ENCODE measurements at places on chromosomes 5 and 9.
A peak's percentile ranks its signal among the peaks of the same experiment; 100 is the strongest.

GRCh38 chr9:91428436-91428835 is 4.8 kb upstream of the NFIL3 start:
- no peak for DNase-seq

DNA sequence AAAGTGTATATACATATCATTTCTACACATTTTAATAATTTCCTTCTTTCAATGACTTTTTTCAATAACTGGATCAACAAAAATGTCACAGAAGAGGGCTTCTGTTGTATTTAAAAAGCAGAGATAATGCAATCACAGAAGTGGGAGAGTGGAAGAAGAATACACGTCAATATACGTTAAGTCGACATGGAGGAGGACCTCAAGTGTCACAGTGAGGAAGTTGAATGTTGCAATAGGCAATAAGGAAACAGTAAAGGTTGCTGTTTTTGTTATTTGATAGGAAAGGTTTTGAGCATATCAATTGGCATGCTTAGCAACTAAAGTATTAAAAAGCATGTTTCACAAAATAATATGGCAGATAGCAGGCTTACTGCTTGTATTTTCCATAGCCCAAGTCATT is 184.0 kb upstream of the NR4A3 start:
- DNase-seq: no peak

DNA sequence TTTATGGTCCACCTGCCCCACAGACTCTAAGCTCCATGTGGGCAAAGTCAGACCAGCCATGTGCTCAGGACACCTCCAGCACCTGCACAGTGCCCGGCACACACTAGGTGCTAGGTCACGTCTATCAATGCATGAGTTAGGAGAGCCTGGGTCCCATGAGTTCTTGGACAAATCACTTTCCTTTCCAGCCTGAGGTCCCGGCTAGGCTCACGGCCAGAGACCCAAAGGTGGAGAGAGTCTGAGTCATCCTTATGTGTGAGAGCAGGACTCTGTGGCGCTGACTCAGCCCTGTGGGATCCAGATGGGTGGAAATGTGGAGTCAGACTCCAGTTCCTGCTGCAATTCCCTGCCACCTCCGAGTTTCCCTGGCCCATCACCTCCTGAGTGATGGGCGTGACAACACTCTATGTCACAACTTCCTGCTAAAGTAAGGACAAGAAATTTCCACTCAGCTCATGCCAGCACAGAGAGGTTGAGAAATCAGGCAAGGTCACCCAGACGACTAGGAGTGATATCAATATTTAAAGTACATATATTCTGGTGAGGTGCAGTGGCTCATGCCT is 2.5 kb upstream of the ST6GALNAC4 start:
- DNase-seq: no peak

DNA sequence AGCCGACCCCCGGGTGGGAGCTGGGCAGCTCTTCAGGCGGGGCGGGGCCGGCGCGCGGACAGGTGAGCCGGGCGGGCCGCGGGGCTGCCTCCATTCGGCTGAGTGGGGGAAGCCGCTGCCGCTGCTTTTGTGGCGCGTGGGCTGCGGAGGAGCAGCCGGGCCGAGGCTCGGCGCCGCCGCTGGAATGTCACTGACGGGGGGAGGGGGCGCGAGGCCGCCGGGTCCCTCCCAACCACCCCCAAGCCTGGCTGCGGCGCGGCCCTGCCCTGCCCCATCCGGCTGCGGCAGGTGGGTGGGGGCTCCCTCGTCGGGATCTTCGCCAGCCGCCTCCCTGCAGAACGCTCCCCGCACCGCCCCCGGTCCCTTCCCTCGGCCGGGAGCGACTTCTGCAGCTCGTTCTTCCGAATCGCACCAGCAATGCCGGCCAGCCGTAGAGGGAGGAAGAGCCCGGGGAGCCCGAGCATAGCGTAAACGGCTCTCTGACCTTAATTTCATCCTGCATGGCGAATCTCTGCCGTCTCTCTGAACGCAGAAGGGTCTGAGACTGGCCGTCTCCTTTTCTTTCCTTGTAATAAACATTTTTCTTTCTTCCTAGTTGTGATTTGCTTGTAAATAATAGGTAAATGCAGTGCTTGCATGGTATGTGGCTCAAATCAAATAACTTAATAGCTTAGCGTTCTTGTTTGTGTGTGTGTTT is 505 bp downstream of the SPTAN1 start:
- DNase-seq: peak; percentile 63

- no peak for DNase-seq
Measured at GRCh38 chr5:109838157-109838556, 148.4 kb downstream of the MAN2A1 start.

- DNase-seq: no peak
Measured at GRCh38 chr5:87254035-87254434, 13.6 kb upstream of the RASA1 start.

DNA sequence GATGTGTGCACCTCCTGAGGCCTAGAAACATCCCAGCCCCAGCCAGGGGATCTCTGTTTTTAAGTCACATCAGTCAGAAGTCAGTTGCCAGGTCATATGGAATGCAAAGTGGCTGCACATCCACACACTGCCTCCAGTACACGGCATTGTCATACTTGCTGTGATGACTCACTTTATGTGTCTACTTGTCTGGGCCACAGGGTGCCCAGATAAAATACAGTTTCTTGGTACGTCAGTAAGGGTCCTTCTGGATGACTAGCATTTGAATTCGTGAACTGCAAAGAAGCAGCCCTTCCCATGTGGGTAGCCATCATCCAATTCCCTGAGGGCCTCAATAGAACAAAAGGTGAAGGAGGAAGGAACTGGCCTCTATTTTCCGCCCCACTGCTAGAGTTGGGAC is 27.7 kb downstream of the AUH start:
- no peak for DNase-seq

- no peak for DNase-seq
Measured at GRCh38 chr9:133253268-133253667, 21.7 kb downstream of the ABO start.

DNA sequence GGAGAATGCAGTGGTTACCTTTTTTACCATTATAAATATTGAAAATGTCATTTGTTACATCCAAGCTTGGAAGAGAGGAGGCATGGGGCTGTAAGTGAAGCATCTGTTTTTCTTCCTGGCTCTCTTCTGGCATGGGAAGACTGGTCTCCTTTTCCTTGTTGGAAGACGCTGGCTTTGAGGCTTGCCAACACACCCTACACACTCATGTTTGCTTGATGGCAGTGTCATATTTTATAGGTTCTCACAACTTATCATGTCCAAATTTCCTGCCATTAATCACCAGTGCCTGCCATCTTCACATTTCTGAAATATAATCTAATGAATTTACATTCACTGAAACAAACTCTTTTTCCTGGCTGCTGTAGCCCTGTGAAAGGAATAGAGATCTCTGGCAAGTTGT is 252.9 kb downstream of the MAN2A1 start:
- DNase-seq: no peak

DNA sequence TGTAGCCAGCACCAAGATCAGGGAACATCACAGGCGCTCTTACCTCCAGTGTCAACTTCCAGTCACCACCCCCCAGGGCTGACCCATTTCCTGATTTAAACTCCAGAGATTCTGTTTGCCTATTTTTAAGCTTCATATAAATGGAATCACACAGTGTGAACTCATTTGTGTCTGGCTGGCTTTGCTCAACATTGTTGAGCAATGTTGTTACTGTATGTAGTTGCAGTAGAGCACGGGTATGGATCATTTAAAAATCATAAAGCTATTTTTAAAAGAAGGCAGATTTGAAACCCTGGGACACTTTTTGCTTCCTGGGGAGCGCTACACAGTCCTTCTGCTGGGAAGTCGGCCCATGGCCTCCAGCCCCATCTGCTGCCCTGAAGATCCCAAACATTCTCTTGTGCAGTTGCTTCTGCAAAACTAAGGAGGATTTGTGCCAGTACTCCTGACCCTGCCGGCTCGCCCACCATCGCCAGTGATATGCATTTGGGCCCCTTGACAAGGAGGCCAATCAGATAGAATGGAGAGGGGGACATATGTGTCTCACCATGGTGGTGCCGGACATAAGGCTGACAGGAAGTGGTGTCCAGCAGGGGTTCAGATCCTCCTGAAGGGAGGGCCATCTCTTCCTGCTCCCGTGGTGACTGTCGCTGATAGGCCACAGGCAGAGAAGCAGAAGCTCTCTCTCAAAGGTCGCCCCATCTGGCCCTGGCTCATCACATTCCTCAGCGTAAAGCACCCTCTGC is 13.3 kb downstream of the DCANP1 start:
- DNase-seq: peak; percentile 90

DNA sequence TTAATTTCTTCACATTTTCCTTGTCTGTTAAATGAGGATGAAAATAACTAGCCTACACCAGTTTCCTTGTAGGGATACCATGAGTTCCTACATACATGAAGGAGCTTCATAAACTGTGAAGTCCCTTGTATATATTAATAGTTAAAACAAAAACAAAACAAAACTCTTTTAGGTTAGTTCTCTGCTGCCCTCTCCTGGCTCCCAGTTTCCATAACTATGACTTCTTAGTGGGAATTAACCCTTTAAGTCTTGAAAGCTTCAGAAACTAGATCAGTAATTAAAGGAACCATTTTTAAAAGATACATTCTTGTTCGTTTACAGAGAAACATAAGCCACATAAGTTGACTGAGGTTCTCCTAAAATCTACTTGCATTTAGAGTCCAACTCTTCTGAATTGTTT is 500.0 kb upstream of the C9orf72 start:
- DNase-seq: peak; percentile 56

GRCh38 chr5:147487031-147487750 is 22.7 kb downstream of the DPYSL3 start:
- DNase-seq: no peak

GRCh38 chr5:176899946-176900779 is 1.0 kb upstream of the HK3 start:
- no peak for DNase-seq

GRCh38 chr5:78755822-78756429 is 107.4 kb upstream of the LHFPL2 start:
- peak; percentile 41 for DNase-seq

GRCh38 chr9:134455934-134456755 is 129.9 kb downstream of the RXRA start:
- DNase-seq: no peak

- DNase-seq: no peak
Measured at GRCh38 chr5:153960269-153961215, 78.2 kb downstream of the FAM114A2 start.

- no peak for DNase-seq
Measured at GRCh38 chr5:59798862-59799667, 94.5 kb downstream of the PDE4D start.

DNA sequence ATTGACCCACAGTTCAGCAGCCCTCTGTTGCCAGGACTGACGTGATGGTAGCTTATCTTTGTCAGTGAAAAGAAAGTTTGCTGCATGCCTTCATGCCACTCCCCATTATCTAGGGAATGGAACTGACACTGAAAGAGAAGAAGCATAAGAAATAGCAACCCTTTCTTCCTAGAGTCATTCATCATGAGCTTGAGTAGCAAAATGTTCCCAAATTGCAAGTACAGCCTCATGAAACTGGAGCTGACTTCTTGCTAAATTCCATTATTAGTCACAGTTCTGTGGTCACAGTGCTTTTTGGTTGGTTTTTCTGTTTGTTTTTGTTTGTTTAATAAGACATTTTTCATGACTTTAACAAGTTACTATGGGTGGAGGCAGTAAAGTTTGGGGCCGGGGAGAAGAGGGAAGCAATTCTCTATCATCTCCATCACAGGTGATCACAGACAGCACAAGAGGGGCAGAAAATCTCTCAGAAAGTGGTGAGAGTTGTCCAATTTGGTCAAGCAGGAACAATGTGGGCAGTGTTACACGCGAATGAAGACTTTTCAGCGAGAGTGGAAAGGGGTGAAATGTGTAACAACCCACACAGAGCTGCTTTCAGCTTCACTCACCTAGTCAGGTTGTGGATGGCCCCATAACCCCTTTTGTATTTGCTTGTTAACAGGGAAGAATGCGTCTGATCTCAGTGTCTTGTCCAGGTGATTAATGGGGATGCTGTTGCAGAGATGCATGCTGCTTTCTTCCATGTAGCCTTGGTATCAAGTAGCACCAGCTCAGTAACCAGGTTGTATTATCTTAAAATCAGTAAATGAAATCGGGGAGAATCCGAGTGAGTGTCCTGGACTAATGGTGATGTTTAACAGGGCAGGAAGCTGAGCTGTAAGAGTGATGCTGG is 440.4 kb downstream of the DMRT2 start:
- no peak for DNase-seq

DNA sequence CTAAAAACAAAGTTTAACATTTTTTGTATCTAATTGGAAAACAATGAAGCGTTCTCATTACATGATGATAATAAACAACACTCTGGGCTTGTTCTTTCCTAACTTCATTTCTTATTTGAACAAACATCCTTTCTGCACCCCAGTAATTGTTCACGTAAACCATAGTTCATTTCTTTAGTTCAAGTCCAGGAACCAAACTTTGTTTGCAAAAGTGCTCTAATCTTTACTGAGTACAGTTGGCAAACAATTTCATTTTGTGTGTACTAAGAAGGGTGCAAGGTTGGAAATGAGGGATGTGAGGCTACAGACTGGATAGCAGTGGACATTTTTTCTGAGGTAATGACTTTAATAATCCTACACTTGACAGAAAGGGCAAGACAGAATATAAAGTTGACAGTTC is 113.5 kb downstream of the NREP start:
- DNase-seq: no peak

- DNase-seq: no peak
Measured at GRCh38 chr9:23464275-23464674, 361.8 kb downstream of the ELAVL2 start.

- DNase-seq: no peak
Measured at GRCh38 chr5:177967221-177967887, 28.7 kb downstream of the PROP1 start.

DNA sequence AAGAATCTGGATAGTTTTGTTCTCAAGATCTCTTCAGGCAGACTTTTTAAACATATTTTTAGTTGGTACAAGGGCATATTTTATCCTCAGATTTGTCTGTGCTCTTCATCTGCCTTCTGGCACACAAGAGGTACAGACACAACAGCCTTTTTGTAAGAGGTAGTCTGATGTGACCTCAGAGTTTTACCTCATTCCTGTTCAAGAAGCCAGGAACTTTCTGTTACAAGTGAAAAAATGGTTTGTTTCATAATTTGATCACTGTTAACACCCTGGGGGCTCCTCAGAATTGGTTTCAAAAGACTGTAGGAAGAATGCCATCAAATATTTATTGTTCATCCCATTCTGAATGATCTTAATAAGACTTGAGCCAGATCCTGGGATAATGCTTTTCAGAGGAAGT is 136.7 kb downstream of the PRKACG start:
- DNase-seq: no peak

GRCh38 chr5:79256563-79256962 is 20.6 kb downstream of the JMY start:
- no peak for DNase-seq

- DNase-seq: peak; percentile 6
Measured at GRCh38 chr5:123450640-123451039, 27.4 kb upstream of the CEP120 start.

DNA sequence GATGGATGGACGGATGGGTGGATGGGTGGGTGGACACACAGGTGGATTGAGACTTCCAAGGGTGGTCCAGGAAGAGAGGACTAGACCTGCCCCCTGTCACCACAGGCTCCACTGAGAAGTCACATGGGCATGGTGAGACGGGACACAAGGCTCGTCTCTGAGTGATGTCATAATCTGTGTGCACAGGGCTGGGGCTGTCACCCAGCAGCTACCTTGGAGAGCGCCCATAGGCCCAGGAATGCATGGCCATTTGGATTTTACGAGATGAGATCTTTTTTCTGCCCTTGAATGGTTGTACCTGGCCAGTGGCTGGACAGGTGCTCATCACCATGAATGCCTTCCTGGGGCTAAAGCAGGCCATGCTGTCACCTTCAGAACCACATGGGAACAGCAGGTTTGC is 3.1 kb downstream of the OLFM1 start:
- no peak for DNase-seq
